ENCODE measurements at places on chromosomes 5 and 9.

- DNase-seq, result no peak
These were observed 2.2 kb upstream of the ZNF366 start for GRCh38 chr5:72509401-72509800.

DNA sequence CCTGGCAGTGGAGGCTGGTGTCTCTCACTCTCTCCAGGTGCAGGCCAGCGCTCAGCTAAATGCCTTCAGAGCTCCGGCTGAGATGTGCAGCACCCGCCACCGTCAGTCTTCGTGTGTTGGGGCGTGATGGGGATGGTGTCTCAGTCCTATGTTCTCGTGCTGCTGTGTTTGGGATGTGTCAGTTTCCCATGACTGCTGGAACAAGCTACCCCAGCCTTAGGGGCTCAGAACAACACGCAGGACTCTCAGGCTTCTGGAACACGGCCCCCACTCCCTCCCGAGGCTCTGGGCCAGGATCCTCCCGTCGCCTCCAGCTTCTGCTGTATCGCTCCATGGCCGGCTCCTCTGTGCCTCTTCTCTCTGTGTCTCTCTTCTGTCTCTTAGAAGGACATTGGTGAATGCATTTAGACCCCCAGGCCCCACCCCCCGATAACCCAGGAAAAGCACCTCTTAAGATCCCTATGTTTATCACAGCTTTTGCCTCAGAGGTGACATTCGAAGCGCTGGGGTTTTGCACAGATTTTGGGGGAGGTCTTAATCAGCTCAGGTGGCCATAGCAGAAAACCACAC, 9.6 kb upstream of the CEP72 start:
- no peak for DNase-seq

- no peak for DNase-seq
These were observed 45.2 kb upstream of the GLIPR2 start for GRCh38 chr9:36091026-36091953.

GRCh38 chr5:32168460-32169033, 5.6 kb downstream of the GOLPH3 start:
- no peak for DNase-seq

DNA sequence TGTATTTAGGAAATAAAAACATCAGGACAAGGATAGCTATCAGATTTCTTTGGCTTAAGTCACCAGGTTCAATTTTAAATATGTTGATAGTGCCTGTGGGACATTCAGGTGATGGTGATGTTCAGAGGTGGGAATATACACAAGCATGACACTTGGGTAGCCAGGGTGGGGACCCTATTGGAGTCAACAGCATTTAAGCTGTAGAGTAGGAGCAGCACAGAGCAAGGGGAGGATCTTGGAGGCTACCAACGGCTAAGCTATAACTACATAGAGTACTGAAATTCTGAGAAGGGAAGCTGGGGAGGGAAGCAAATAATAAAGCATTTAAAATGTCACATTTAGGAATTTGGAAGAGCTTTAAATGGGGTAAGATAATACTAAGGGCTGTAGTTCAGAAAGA, 177.7 kb downstream of the CPLANE1 start:
- DNase-seq, result no peak

DNA sequence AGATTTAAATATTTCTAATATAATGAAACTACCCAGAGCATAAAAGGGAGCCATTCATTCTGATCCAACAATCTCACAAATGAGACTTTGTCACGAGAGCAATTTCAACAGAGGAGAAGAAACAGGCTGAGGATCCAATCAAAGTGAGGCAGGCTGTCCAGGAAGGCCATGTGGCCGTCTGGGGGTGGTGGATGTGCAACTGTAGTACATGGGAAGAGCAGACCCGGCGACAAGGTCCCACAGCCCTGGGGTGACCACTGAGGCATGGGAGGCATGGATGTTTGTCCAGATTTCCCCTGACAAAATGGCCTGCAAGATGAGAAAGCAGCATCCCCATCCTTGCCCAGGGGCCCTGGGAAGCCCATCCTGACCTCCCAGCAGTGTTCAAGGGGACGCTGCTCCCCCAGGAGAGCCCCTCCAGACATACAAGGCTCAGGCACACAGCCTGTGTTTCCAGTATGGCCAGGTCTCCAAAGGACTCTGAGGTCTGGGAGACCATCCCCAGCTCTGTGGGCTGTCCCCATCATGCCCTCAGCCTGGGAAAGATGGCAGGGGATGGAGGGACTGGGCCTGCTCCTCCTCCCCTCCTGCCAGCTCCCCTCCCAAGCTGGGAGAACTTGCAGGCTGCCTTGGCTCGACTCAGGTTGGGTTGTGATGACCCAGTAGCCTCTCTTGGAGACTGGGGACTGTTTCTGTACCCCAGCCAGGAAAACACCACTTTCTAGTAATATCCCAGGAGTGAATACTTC, 27.5 kb upstream of the FCN2 start:
- no peak for DNase-seq

DNA sequence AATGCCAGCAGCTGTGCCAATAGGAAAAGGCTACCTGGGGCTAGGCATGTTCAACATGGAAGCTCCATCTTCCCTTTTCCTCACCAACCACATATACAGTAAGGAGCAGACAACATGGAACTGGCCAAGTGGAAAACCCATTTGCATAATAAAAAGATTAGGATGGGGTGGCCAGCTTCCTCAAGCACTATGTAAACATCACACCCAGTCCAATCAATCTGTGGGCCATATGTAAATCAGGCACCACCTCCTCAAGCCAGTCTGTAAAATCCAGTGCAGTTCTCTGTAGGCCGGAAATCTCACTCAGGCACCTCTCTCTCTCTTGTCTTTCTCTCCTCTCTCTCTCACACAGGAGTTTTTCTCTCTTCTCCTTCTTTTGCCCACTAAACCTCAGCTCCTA, 360.2 kb upstream of the GRIA1 start:
- no peak for DNase-seq

- DNase-seq, result no peak
These were observed 245.4 kb downstream of the PBX3 start for GRCh38 chr9:125992557-125992956.

- no peak for DNase-seq
These were observed 173.0 kb downstream of the MAST4 start for GRCh38 chr5:66769030-66769733.

DNA sequence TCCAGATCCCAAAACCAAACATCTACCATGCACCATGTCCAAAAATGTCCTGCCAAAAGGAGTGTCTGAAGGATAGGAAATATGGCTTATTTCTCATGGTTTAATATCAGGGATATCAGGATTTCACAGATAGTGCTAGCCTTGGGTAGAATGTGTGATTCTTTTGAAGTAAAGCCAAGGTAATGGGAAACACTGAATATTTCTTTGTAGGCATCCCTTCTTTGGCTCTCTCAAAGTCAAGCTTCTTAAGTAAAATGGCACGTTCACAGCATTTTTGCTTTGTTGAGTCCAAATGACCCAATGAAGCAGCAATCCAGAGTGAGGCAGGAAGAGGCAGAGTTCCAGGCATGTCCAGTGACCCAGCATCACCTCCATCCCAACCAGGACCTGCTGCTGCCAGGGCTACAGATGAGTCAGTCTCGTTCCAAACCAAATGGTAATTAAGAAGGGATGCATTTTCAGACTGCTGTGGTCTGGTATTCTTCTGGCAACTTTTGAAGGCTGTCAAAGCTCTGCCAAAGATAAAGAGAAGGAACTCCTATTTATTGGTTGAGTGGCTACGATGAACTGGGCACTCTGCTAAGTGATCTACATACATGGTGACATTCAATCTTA, 678.8 kb upstream of the KLF4 start:
- no peak for DNase-seq

- no peak for DNase-seq
These were observed 28.5 kb downstream of the HRH2 start for GRCh38 chr5:175686396-175686795.

DNA sequence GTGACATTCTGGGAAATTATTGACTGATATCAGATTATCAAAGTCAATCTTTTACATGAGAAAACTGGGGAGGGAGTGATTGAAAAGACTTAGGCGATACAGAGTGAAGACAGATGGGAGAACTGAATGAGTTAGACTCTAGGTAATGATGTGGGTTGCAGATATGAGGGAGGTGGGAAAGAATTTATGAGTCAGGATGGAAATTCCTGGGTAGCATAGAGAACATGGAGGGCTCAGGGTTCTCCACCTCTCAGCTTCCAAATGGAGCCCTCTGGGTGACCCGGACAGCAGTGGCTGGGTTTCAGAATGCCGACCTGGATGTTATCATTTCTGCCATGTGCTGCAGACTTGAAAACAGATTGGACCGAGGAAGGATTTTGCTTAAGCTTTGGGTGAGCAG, 75.4 kb upstream of the SHB start:
- no peak for DNase-seq

DNA sequence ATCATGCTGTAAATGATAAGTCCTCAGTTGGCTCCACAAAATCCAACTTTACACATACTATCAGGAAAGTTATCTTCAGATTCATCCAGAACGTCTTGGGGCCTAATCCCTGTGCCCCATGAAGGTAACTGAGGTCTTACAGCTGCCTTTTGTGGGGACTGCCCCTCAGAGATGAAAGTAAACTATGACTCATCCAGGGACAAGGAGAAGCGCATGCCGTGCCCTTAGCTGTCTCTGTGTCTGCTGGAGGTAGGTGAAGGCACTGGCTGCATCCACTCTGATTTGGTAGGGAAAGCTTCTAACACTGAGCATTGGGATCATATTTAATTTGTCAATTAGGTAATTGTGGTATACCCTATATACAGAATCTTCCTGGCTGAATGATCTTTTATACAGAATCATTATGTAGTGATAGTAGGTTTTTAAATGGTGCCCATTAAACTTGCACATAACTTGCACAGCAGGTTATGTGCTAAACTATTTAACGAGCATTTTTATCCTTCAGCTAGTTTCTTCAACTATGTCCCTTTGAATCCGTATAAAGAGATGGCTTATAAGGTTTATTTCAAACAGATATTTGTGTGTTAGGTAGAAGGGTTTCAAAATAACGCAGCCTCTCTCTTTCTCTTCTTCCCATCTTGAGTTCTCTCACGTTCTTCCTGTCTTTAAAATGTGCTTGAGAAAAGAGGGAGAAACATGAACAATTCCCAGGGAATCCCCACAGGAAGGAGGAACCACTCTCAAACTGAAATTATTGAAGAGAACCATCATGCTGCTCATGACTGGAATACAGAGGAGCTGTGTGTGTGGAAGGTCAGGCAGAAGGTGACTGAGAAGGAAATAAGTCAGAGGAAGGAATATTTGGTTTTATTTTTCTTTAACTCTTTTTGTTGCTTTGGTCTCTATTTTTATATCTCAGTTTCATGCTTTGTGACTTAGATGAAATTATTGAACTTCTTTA, 250.9 kb downstream of the CD180 start:
- no peak for DNase-seq

DNA sequence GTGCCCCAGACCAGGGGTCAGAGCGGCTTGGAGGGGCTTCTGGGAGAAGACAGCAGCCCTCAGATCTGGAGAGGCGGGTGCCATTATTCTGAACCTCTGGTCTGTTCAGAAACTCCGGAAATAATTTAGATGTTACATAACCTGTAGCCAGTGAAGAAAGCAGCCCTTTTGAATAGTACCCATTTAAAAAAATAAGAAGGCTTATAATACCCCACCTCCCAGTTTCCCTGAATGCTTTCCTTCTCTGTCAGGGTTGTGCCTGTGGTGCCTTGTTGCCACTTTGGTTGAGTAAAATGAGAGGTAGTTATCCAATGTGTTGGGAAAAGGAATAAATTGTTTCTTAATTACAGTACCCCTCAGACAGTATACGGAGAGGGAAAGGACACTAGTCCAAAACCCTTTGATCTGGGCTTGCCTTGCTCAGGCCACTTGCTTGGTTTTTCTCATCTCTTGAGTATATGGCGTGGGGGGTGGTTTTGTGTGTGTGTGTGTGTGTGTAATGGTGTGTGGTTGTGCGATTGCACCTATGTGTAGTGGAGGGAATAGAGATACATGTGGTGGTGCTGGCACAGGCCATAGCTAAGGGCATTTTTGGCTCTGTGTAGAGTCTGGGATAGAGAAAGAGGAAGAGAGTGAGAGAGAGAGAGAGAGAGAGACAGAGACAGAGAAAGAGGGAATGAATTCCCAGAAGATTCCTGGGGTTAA, 59.1 kb upstream of the TLR4 start:
- DNase-seq, result no peak
